Body of pancreas (tissue), 4 donors: ENCODE measurements at places on chromosomes 3 and 15. TPM values are rescaled to one million over a fixed set of nuclear protein-coding genes. Genes with fewer than 3 reads are reported as not detected.

The GFM1 gene
- total RNA-seq: 25.4 TPM

DNA sequence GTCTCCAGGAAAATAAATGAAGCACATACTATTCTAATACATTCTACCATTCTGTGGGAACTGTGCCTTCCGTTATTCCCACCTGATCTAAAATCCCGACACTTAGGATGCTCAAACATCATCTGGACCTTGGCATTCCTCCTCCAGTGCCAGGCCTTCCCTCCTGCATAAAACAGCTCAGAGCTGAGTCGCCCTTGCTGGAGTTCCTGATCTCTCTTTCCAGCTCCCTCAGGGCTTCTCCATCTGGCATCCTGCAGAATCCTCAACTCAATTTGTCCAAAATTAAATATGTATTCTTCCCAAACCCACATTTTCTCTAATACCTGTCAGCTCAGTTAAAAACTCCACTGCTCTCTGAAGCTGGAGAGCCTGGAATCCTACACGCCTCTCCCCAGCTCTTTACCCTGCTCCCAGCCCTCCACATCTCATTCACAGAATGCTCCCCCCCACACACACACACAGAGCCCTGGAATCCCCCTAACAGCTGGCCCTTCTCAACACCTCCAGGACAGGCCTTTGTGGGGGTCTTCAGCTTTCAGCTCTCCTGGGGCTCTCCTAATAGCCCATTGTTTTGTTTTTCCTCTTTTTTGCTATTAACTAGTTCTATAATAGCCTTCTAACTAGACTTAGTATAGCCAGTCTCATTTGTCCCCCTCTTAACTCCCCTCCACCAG, 78.5 kb downstream of the HMG20A start:
- H3K4me1 ChIP-seq: peaks cover 36% of the 10 kb centered on the region
- H3K36me3 ChIP-seq: no peaks in the 10 kb centered on the region
- DNase-seq: no peak
- no peak overlapping the region for H3K27ac ChIP-seq
- H3K4me3 ChIP-seq: no peak overlapping the region

DNA sequence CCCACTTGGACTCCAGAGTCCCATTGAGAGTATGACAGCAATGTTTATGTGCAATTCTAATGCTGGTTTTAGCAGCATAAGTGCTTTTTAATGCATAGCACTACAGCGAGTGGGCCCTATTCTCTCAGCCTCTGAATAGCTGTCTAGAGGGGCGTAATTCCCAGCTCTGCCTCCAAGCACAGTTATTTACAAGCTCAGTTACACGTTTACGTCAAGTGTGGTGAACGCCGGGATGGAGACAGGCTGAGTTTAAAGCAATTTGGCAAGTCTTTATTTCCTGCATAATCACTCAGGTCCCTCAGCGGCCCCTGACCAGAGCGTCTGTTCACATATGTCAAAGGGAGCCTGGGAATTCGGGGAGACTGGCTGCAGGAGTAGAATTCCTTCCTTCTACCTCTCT, 43.9 kb downstream of the SOX14 start:
- DNase-seq: no peak
- no peaks in the 10 kb centered on the region for H3K36me3 ChIP-seq
- H3K4me3 ChIP-seq: no peak overlapping the region
- no peak overlapping the region for H3K27ac ChIP-seq

DNA sequence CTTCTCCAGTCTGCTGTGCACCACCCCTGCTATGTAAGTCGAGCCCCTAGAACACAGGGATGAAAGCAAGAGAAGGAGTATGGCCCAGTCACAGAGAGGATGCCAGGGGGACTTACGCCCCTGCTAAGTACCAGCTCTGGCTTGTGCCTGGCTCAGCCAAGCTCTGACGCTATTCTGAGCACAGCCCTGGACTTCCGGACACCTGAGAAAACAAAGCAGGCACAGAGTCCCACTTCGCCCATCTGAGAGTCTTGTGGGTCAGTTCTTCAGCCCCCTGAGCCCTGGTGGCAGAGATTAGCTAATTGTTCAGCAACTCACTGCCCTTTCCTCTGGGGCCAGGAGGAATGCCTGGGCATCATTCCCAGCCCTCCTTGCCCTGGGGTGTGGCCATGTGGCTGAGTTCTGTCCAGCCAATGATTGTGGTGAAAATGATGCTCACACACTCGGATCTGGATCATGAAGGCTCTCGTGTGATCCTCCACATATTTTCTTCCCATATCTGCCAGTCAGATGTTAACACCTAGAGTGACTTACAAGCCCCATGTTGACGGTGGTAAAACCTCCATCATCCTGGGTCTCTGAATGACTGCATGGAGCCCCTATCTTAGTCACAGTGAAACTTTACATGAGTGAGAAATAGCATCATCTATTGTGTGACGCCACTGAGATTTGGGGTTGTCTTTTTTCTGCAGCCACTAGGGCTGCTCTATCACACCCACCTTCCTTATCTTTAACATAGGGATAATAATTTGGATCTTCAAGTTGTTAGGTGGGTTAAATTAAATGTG, 105.7 kb downstream of the TPRA1 start:
- no peaks in the 10 kb centered on the region for H3K36me3 ChIP-seq
- no peak overlapping the region for H3K27ac ChIP-seq
- no peaks in the 10 kb centered on the region for H3K4me1 ChIP-seq
